ENCODE measurements at places on chromosomes 3 and 15.

DNA sequence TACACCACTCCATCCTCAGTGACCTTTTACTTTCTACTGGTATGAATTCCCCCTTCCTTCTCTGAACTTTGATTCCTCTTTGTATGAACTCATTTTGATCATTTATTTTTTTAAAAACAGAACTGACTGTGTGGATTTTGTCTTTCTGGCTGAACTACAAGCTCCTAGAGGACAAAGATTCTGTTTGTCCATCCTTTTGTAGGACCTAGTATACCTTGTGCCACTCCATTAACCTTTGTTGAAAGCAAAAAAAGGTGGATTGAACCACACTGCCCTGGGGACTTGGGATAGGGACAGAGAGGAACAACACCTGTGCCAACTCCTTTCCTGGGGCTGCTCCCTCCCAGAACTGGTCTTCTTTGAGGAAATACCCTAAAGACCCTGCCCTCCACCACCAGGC lies 23.6 kb downstream of the FSTL1 start:
- no peak for DNase-seq

- no peak for DNase-seq
These were observed 13.5 kb downstream of the TBC1D2B start for GRCh38 chr15:78063970-78064385.

DNA sequence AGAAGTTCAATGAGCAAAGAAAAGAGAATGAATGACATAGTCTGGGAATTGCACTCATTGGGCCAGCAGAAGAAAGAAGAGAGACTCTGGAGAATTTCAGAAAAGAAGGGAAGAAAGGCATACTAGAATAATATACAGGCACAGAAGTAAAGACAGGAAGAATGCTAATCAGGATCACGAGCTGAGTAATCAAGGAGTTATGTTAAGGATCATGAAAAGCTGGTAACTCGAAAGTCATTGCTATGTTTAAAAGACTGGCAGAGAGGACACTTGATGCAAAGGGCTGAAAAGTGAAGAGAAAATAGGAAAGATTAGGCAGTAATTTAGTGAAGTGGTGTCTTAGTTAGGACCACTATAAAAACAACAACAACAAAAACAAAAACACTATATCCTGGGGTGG lies 284.1 kb downstream of the ZBBX start:
- DNase-seq = no peak

- DNase-seq = no peak
These were observed 104.5 kb downstream of the IL20RB start for GRCh38 chr3:137062250-137062649.

- DNase-seq = no peak
These were observed 145.8 kb upstream of the UBE2E1 start for GRCh38 chr3:23659840-23660430.

- DNase-seq = peak; percentile 37
These were observed 32.0 kb downstream of the GLB1 start for GRCh38 chr3:33064929-33065328.

DNA sequence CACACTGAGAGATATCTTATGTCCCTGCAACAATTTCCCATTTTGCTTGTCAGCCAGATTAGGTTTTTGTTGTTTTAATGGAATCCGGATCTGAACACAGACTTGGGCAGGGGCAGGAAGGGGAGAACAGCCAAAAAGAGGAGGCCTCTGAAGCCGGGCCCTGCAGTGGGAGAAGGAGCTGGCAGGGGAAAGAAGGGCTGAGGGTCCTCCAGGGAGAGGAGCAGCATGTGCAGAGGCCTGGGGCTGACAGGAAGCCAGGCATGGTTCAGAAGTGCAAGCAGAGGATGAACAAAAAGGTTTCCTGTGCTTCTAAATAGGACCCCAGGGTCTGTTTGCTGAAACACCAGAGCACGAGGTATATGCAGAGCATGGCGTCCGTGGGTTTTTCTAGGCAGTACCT lies 49.1 kb upstream of the POMGNT2 start:
- no peak for DNase-seq

GRCh38 chr15:63082366-63082765 lies 39.3 kb upstream of the LACTB start:
- DNase-seq = no peak

- DNase-seq = no peak
These were observed 11.7 kb downstream of the ARL13B start for GRCh38 chr3:93991631-93992030.

GRCh38 chr3:152282813-152283212 lies 14.1 kb downstream of the MBNL1 start:
- DNase-seq = no peak

DNA sequence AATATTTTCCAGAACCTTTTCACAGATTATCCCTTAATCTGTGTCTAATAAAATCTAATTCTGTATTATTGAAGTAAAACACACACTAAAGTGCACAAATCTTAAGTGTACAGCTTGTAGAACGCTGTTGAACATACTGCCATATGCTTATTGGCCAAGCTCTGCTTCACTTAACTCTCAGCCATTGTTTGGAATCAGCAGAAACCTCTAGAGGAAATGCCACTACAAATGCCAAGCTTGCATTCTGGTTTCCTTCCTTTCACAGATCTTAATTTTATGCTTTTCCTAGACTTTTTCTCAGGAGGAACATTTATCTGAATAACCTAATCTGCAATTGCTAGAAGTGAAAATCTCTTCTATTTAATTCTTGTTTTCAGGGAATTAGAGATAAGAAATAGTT lies 10.1 kb downstream of the MNS1 start:
- no peak for DNase-seq

GRCh38 chr3:190357468-190357867 lies 30.5 kb upstream of the CLDN16 start:
- DNase-seq = no peak

All from activated naive CD4-positive, alpha-beta T cell treated with Interleukin-2 at 50 U/mL for 16 hours (primary cell).